Adrenal gland (tissue), 19 donors: ENCODE measurements at places on chromosomes 1 and 21. TPM values are rescaled to one million over a fixed set of nuclear protein-coding genes. Genes with fewer than 3 reads are reported as not detected.

- no peaks in the 10 kb centered on the region for H3K4me1 ChIP-seq
- DNase-seq = no peak
- H3K27ac ChIP-seq = no peak overlapping the region
- no peaks in the 10 kb centered on the region for H3K36me3 ChIP-seq
- H3K4me3 ChIP-seq = no peak overlapping the region
Observed at GRCh38 chr1:161187311-161187710, 10.0 kb upstream of the B4GALT3 start.

- peaks cover 7% of the 10 kb centered on the region for H3K27me3 ChIP-seq
- DNase-seq = no peak
- H3K4me1 ChIP-seq = no peaks in the 10 kb centered on the region
- H3K36me3 ChIP-seq = no peaks in the 10 kb centered on the region
Observed at GRCh38 chr1:165463978-165464377, 19.1 kb upstream of the RXRG start.

DNA sequence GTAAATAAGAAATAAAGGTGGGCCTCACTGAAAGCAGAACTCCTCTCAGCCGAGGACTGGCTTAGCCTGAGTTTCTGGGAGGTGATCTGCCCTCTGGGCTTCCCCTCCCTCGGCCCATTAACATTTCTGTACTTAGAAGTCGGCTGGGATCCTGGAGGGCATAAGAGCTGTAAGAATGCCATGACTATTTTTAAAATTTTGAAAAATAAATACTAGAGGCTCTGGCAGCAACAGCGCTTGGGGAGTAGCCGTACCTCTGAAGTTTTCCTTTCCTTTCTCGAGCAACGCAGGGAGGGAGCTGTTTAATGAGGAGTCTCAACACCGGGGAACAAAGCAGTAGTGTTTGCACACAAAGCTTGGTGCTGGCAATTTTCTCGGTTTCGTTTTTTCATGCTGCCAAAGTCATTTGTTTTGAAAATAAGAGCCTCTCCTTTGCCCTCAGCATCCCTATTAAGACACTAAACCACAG is 498.7 kb downstream of the SMYD3 start:
- H3K4me3 ChIP-seq = no peak overlapping the region
- DNase-seq = no peak
- no peaks in the 10 kb centered on the region for H3K27me3 ChIP-seq

Gene PCP4
- 10.6 TPM for total RNA-seq

Gene CTSK
- total RNA-seq = 12.0 TPM
